Inflammatory macrophage treated with lipopolysaccharide for 4 hours (primary cell): ENCODE measurements at places on chromosomes 12 and 14.

GRCh38 chr12:106112145-106112821 lies 26.5 kb downstream of the NUAK1 start:
- peak; percentile 17 for DNase-seq

- no peak for DNase-seq
Measured at GRCh38 chr12:13571035-13571434, 374.5 kb downstream of the EMP1 start.

- DNase-seq, result no peak
Measured at GRCh38 chr14:67486890-67487289, 1.6 kb downstream of the TMEM229B start.

GRCh38 chr14:105187116-105187515 lies 6.0 kb upstream of the NUDT14 start:
- DNase-seq, result no peak

DNA sequence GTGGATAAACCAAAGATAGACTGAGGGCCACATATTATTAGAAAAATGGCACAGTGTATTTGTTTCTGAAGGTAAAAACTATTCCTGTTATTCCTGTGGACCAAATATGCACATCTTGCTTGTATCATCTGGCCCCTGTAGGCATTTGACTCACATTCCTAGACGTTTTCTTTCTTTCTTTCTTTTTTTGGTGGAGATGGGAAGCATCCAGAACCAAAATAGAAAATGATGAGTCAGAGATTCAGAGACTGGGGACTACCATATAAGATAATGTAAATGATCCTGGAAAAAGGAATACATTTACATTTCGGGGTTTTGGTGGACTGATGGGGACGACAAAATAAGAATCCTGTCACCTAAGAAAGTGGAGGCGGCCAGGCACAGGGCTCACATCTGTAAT lies 24.2 kb downstream of the TRIM9 start:
- DNase-seq, result no peak

DNA sequence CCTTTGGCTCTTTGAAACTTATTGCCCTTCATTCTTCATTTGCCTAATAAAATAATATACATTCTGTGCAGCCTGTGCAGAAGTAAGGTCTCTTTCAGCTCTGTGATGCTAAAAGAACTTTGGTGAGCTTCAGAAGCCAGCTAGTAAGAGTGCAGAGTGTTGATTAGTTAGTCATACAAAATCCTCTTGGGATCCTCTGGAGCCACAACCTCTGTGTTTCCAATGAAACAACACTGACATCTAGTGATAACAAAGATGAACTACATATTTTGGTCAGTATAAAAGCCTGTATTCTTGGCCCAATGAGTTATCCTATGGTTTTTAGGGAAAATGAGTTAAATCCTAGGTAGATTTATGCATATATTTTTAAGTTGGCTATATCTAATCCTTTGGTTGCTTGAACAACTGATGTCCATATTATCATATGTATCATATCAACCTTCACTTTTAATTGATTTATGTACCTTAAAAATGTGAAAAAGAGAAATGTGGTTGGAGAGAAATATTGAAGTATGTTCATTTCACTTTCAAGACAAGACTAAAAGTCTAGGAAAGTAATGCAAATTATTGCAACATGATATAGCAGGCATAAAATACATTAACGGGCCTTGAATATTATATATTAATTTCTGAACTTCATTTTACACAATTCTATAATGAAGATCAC lies 158.4 kb downstream of the KLHL28 start:
- DNase-seq, result peak; percentile 19

GRCh38 chr14:93331002-93331727 lies 1.7 kb downstream of the BTBD7 start:
- peak; percentile 62 for DNase-seq

DNA sequence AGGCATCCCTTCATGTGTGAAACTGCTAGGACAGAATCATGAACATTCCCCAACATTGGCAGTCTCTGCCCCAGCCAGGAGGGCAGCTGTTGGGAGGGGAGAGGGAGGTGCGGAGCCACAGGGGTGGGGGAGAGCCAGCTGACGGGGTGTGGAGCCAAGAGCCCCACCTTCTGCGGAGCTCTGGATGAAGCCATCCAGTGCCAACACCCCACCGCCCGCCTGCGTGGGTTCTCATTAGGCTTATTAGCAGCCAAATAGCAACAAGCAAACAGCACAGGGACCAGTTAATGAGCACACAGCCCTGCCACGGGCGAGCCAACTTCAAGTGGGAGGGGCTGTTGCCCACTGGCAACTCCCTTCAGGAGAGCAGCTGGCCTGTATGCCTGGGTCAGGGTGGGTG lies 12.1 kb downstream of the LTBP2 start:
- no peak for DNase-seq

- no peak for DNase-seq
Measured at GRCh38 chr14:95360828-95361227, 41.1 kb upstream of the CLMN start.

- no peak for DNase-seq
Measured at GRCh38 chr12:15592934-15593333, 196.3 kb downstream of the EPS8 start.
